OCI-LY7 (cell line): ENCODE measurements at places on chromosomes 5 and 9.

DNA sequence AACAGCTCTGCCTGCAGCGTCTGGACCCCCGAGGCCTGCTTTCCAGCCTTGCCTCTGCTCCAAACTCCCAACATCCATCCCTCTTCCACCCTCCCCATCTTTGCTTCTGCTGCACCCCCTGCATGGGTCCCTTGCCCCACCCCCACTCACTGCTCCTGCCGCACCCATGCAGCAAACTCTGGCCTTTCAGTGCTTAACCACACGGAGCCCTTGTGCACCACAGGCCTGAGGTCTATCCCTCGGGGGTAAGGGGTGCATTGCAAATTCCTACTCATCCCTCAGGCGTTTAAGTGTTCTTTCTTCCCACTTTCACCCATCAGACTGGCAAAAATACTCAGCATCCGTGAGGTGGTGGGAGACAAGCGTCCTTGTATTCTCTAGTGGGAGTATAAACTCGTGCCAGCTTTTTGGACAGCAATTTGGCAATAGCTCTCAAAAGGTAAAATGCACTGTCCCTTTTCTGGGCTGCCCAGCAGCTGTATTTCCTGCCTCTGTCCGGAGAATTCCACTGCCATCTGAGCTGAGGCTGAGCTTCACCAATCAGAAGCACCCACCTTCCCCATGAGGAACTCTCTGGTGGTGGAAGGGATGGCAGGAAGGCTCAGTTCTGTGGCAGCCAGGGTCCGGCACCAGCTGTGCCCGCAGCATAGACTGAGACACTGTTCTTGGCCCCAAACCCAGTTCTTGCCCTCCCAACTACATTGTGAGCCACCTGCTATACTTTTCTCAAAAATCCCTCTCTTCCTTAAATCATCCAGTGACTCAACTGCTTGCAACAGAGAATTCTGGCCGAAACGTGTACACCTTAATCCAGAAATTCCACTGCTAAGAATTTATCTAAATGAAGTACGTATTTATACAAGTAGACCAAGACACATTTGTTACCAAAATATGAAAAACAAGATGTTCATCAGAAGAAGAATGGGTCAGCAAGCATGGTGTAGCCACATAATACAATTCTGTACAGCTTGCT, 15.0 kb downstream of the PSMB7 start:
- DNase-seq: no peak

- no peak for DNase-seq
Measured at GRCh38 chr5:119359737-119360413, 4.1 kb downstream of the TNFAIP8 start.

DNA sequence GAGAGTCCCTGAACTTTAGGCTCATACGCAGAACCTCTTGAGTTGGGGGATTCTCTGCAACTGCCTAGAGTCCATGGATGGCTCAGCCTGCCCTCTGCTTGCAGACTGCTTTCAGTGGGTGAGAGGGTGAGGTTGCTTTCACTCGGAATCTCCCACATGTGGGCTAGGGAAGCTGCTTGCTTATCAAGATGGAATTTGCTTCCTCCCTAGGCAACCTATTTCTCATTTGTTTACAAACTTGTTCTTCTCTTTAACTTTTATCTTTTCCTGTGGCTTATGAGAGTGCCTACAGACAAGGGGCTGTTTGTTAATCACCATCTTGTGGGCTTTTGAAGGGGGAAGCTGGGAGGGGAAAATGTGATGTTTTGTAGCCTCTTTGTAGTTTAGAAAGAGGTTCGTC, 10.0 kb downstream of the TLE4 start:
- no peak for DNase-seq

- no peak for DNase-seq
Measured at GRCh38 chr5:143227301-143227700, 176.2 kb downstream of the NR3C1 start.

GRCh38 chr5:16480821-16481538, 15.4 kb upstream of the ZNF622 start:
- no peak for DNase-seq

GRCh38 chr9:98687911-98688310, 20.8 kb downstream of the GABBR2 start:
- no peak for DNase-seq

DNA sequence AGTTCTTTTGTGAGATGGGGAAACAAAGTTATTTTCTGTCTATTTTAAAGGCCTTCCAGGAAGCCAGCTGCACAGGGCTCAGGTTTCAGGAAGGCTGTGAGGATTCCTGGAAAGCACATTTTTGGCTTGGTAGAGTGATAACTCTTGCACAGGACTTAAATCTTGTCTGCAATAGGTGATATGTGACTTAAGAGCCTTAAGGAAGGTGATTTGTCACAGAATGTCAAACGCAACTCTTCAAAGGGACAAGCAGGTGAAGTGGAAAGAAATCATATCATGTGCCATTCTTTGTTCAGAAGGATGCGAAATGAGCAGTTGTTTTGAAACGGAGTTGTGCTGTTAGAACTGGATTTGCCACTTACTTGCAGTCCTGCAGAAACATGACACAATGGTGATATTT, 459.3 kb downstream of the MAT2B start:
- DNase-seq: no peak

DNA sequence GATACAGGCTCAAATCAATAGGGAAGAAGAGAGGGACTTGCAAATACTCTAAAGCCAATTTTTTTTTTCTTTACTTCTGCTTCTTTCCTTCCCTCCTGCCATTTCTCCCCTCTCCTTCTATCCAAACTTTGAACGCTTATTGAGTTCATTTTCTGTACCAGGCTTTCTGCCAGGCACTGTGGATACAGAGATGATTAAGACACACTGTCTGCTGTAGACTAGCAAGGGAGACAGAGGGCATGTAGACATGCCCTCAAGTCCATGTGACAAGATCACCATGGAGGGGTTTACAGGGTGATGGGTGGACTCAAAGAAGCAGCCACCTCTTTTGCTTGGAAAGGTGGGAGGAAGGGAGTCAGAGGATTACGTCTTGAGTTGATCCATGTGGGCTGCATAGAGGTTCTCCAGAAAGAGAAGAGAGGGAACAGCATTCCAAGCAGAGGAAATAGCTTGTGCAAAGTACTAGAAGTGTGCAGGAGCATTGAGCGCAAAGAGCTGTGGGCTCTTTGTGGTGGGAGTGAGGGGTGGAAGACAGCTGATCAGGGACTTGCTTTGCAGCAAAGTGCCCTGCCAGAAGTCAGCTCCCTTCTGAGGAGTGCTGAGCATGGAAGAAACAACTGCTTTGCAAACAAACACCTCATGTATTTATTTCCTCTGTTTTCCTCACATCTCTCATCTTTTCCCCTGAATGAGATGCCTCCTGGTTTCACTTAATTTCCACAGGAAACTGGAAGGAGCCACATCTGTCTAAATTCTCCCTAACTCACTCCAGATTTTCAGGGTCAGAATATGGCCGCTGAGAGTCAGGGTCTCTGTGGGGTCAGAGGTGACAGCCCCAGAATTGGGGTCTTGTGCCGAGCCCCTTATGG, 64.4 kb upstream of the COL15A1 start:
- no peak for DNase-seq

GRCh38 chr5:123095798-123096120, 6.7 kb downstream of the PRDM6 start:
- no peak for DNase-seq

DNA sequence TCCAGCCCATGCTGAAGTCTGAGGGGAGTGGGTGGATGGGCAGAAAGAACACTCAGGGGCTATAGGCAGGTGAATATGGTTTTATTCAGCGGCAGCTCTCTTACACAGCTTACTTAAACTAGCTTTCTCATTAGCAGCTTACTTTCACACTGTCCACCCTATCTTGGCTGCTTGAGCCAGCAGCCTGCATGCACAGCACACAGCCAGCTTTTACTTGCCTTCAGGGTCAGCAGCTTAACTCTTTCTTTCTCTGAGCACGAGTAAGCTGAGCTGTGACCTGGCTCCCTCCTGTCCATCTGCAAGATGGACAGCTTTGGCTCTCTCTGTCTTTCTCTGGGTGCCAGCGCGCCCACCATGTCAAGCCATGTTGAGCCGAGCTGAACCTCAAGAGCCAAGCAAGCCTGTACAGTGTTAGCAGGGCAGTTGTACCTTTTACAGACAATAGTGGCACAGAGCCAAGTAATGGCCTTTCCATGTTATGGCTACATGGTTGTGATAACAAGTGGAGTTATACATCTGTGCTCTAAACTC, 1054.9 kb downstream of the PTPRD start:
- no peak for DNase-seq

GRCh38 chr5:125044491-125045282, 298.2 kb upstream of the ZNF608 start:
- DNase-seq: no peak

DNA sequence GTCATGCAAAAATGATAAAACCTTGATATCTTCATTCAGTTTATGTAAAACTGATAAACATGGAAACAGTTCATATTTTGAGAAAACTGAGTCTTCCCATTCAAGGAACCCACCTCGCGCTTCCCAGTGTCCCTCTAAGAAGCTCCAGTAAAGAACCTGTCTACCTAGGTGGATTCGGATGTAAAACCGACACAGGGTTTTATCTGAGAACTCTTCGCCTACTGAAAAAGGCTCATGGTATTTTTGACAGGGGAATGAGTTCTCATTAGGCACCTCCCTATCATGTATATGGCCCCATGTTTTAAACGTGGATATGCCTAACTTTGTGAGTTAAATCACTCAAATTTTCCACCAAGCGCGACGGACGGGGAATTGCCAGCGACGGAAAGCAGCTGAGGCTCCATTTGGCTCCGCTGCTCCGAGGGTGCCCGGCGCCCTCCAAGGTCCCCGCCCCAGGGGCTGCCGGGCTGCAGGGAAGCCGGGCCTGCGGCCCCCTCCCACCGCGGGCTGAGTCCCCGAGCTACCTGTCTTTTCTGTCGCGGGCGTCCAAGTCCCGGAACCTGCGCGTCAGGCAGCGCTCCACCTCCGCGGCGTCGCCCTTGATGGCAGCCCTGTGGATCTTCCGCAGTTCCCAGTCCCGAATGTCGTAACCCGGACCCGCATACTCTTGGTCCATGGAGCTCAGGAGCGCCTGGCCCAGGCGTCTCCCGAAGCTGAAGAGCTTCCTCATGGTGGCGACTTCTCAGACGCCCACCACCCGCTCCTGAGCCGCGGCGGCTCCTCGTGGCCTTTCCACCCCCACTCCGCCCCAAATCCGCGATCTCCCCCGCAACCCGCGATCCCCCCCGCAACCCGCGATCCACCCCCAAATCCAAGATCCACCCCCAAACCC, 594 bp downstream of the ANKRD18A start:
- DNase-seq: no peak

DNA sequence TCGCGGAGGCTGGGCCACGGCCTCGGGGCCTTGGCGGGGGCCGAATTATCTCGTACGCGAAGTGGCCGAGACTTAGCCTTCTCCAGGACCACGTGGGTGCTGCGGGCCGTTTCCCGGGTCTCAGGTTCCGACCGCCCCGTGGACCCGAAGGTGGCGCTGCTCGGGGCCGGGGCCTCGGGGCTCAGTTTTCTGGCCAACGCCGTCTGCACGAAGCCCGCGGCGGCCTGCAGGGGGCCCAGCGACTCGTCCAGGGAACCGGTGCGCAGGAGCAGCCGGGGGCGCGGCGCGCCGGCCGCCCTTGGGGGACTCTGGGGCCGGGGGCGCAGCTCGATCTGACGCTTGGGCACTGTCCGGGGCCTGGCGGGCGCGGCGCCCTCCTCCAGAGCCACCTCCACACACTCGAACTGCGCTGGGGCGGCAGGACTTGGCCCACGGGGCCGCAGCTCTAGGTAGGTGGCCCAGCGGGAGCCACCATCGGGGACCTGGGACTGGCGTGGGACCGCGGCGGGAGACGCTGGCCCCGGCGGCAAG, 716 bp downstream of the PROB1 start:
- peak; percentile 73 for DNase-seq

DNA sequence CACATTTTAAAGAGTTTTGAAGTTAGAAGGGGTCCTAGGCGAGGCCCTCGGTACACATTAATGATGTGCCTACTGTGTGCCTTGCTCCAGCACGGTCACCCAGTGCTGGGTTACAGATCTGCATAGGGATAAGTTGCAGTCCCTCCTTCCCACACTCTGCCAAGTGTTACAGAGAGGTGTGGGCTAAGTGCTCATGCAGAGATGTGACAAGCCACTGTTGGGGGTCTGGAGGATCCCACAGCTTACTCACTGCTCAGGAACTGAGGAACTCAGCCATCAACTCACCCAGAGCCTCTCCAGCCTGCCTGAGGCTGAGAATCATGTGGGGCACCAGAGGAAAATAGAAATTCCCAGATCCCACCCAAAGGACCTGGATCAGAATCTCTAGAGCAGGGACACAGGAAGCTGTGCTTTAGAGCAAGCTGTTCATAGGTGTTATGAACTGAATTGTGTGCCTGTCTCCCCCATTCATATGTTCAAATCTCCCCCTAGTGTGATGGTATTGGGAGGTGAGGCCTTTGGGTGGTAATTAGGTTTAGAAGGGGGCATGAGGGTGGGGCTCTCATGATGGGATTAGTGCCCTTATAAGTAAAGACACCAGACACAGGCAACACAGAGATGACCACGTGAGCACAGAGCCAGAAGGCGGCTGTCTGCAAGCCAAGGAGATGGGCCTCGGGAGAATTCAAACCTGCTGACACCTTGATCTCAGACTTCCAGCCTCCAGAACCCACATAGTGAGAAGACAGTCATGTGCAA, 164.1 kb downstream of the HSD17B3 start:
- DNase-seq: no peak

- no peak for DNase-seq
Measured at GRCh38 chr5:453725-454481, 10.9 kb downstream of the EXOC3 start.

DNA sequence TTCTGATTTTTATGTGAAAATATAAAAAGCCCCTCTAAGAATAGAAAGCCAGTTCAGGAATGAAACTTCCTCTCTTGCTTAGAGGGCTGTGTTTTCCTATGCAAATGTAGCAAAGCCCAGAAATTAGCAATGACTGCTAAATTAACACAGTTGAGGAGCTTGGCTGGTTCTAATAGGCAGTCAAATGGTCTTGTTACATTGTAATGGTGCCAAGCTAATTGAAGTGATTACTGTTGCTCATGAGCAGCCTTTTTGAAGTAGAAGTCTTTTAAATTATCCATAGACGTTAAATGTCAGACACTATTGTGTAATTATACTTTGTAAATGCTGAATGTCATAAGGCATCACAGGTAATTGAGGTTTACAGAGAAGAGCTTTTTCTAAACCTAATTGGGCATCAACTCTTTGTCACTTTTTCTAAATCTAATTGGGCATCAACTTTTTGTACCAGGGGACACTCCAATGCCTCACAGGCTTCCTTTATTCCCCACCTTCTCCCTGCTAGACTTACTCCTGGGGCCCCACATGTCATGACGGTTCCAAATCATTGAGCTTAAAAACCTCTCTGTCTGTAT, 229.1 kb downstream of the PSAT1 start:
- no peak for DNase-seq

DNA sequence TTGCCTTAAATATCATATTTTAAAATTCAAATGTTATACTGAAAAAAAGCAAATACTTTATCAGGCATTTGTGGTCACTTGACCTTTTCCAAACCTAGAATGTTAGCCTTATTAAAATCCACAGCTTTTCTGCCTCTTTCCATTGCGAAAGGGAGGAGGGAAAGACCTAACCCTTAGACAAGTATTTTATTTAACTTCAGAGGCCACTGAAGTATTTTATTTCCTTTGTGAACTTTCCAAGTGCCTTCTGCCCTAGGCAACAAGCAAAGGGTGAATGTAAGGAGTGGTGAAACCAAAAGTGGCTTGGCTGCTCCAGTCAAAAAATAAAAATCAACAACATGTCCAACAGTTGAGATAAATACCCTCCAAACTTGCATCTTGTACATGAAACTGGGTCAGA, 376.1 kb downstream of the EFNA5 start:
- DNase-seq: no peak

- no peak for DNase-seq
Measured at GRCh38 chr9:4537581-4537980, 47.3 kb downstream of the SLC1A1 start.
